ENCODE measurements at places on chromosomes 7 and 10.

DNA sequence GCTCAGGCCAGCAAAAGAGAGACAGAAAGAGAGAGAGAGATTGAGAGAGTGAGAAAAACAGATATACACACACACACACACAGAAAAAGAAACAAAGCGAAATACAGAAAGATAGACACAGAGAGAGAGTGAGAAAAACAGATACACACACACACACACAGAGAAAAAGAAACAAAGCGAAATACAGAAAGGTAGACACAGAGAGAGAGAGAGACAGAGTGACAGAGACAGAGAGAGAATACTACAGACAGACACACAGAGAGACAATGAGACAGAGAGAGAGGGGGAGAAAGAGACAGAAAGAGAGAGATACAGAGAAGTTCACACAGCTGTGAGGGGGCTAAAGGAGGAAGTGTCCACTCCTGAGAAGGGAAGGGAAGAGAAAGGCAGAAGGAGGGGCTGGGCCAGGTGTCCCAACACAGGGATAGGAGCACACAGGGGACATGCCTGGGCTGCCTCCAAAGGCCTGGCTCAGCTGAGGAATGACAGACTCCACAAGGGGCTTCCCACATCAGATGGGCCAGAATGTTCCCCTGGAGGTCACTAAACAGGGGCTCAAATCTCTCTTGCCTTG, 4.3 kb downstream of the GCK start:
- no peak for DNase-seq

DNA sequence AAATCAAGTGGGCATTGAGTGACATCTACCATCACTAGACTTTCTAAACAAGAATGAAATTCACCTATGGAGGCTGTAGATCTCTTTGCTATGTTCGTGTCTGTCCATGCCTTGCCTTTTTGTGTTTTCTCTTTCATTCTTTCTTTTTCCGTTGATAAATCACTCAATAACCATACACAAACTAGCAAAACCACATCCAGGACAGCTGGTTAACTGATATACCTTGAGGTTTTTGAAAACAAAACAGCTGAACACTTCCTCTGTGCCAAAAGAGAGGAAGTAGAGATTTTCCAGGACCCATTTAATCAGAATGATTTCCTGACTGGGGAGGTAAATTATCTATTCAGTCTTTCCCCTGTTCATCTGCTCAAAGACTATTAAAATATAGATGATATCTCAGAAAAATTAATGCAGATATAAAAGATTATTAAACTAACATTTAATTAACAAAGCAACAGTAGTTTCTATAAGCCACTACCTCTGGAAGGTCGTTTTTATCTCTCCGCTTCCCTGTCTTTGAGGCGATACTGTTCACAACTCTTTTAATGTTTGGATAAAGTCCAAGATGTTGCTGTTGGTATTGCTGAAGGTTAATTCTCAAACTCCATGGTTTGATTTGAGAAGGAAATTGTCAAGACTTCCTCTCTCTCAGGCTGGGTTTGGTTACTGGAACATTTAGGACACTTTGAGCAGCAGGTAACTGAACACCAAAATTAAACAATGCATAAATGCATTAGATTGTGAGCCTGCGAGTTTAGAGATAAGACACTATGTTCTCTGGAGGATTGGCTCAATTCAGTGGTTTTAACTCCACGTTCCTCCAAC, 24.4 kb upstream of the C10orf67 start:
- DNase-seq = no peak

- no peak for DNase-seq
These were observed 602.9 kb upstream of the GHITM start for GRCh38 chr10:83536426-83536825.

- no peak for DNase-seq
These were observed 100.3 kb downstream of the HGF start for GRCh38 chr7:81669476-81670105.

DNA sequence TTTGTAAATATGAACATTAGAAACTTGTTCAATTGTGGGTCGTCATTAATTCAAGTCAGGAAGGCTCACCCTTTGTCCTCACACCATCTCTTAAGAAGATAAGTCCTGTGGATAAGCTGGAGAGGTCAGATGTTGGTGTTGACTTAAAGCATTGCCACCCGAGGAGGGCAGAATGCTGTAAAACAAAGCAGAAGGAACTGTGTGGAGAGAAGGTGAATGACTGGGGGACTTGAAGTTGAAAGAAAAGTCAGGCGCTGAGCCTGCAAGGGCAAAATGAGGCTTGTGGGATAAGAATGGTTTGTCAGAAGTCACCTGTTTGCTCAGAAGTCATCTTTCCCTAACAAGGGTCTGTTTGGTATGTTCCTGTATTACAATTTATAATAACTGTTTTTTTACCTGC, 9.1 kb downstream of the RPA3 start:
- DNase-seq = no peak

All from activated CD4-positive, alpha-beta memory T cell treated with anti-CD3 and anti-CD28 coated beads for 36 hours (primary cell).